ENCODE measurements at places on chromosomes 3 and 15. TPM values are rescaled to one million over a fixed set of nuclear protein-coding genes. Genes with fewer than 3 reads are reported as not detected.
A peak's percentile ranks its signal among the peaks of the same experiment; 100 is the strongest.

Gene FAM240A
- total RNA-seq = not detected

DNA sequence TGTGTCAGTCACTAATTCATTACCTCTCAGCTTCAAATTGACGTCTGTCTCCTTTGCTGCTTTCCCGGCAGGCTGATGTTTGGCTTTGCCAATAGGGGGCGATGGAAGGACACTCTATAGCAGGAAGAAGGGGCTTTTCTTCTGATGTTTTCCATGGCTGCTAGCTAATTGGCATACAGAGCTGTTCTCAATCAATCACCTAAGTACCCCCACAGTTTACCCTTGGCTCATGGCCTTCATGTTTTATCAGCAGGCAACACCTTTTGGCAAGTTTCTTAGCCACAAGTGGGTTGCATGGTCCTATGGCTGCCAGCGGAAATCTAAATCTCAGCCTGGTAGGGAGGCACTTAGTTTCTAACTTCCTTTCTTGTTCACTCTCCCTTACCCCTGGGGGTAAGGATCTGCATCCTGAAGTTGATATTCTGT is 45.0 kb downstream of the ESYT3 start:
- no peaks in the 10 kb centered on the region for H3K27me3 ChIP-seq
- peaks cover 15% of the 10 kb centered on the region for H3K4me1 ChIP-seq
- H3K4me3 ChIP-seq = no peak overlapping the region

Gene QARS1
- 198 TPM for total RNA-seq

Gene SNAPC5
- 26.1 TPM for total RNA-seq

GRCh38 chr15:57640930-57641682 is 49.4 kb downstream of the MYZAP start:
- DNase-seq = no peak
- no peak overlapping the region for H3K27ac ChIP-seq
- no peak overlapping the region for H3K4me3 ChIP-seq
- no peaks in the 10 kb centered on the region for H3K27me3 ChIP-seq
- no peaks in the 10 kb centered on the region for H3K4me1 ChIP-seq
- peaks cover 26% of the 10 kb centered on the region for H3K36me3 ChIP-seq

GRCh38 chr15:83200589-83200988 is 7.0 kb downstream of the HDGFL3 start:
- no peak overlapping the region for H3K27ac ChIP-seq
- no peak overlapping the region for H3K4me3 ChIP-seq
- peaks cover 10% of the 10 kb centered on the region for H3K4me1 ChIP-seq
- no peak for DNase-seq
- no peaks in the 10 kb centered on the region for H3K36me3 ChIP-seq

- no peak for DNase-seq
- H3K36me3 ChIP-seq = no peaks in the 10 kb centered on the region
- H3K4me1 ChIP-seq = no peaks in the 10 kb centered on the region
- H3K27ac ChIP-seq = no peak overlapping the region
- H3K27me3 ChIP-seq = no peaks in the 10 kb centered on the region
- H3K4me3 ChIP-seq = no peak overlapping the region
These were observed 363.6 kb upstream of the CCDC54 start for GRCh38 chr3:107013641-107014040.

GRCh38 chr15:85707519-85708338 is 87.0 kb downstream of the KLHL25 start:
- no peak for DNase-seq
- no peaks in the 10 kb centered on the region for H3K27me3 ChIP-seq
- peak overlapping the region; percentile 27 for H3K4me3 ChIP-seq
- H3K27ac ChIP-seq = peak overlapping the region; percentile 83

GRCh38 chr3:152688313-152688712 is 146.6 kb upstream of the P2RY1 start:
- no peak for DNase-seq
- H3K27me3 ChIP-seq = no peaks in the 10 kb centered on the region
- no peak overlapping the region for H3K4me3 ChIP-seq
- no peak overlapping the region for H3K27ac ChIP-seq

Gene CAPN3
- total RNA-seq = 47.2 TPM

Gene SERINC4
- not detected for total RNA-seq

DNA sequence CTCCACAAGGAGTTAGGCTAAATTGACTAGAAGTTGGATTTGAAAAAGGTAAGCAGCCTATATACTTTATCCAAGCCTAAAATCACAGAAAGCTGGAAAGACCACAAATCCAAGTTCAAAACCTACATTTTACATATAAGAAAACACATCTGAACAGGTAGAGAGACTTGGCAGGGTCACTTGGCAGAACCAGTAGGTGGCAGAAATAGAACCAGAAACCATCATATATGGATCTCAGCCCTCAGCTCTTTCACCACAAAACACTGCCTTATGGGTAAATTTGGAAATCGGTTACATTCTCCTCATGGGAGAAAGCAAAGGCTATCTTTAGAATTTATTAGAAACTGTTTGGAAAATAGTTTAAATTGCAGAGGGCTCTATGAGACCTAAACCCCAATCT is 44.2 kb downstream of the MKRN2 start:
- no peak for DNase-seq
- H3K4me1 ChIP-seq = no peaks in the 10 kb centered on the region
- no peak overlapping the region for H3K4me3 ChIP-seq
- no peaks in the 10 kb centered on the region for H3K27me3 ChIP-seq

Gene RPL29
- 765 TPM for total RNA-seq

GRCh38 chr3:138329127-138329983 is at the start of gene NME9:
NME9 (minus strand) TSS chr3:138329851; CDS start chr3:138329335, 516 bp downstream.
- no peaks in the 10 kb centered on the region for H3K36me3 ChIP-seq
- peak within 1 kb of the TSS; percentile 54 for H3K27ac ChIP-seq
- H3K27me3 ChIP-seq = no peaks in the 10 kb centered on the region
- peaks cover 9% of the 10 kb centered on the region for H3K4me1 ChIP-seq
- H3K4me3 ChIP-seq = peak within 1 kb of the TSS; percentile 66

Gene JMJD7
- total RNA-seq = 24.3 TPM

Gene TLR9
- 1.0 TPM for total RNA-seq

Gene MESP1
- 0.53 TPM for total RNA-seq

Gene GOLGA8K
- total RNA-seq = 1.9 TPM

Gene KCNH8
- 0.12 TPM for total RNA-seq

DNA sequence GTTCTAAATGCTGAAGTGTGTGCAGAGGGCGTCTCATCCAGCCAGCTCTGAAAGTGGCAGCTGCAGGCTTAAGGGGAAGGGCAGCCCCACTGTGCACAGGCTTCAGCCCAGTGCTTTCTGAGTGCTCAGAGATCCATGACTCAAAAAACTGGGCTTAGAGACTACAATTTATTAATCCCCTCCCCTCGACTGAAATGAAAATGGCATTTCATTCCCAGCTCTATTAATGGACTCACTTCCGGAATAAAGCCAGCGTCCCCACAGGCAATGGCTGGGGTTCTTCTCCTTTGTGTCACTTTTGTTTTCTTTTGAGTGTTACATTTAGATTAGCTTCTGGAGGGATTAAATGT is 55.5 kb upstream of the PLXNA1 start:
- H3K27ac ChIP-seq = no peak overlapping the region
- no peak overlapping the region for H3K4me3 ChIP-seq
- H3K27me3 ChIP-seq = no peaks in the 10 kb centered on the region
- peaks cover 44% of the 10 kb centered on the region for H3K4me1 ChIP-seq
- no peak for DNase-seq

DNA sequence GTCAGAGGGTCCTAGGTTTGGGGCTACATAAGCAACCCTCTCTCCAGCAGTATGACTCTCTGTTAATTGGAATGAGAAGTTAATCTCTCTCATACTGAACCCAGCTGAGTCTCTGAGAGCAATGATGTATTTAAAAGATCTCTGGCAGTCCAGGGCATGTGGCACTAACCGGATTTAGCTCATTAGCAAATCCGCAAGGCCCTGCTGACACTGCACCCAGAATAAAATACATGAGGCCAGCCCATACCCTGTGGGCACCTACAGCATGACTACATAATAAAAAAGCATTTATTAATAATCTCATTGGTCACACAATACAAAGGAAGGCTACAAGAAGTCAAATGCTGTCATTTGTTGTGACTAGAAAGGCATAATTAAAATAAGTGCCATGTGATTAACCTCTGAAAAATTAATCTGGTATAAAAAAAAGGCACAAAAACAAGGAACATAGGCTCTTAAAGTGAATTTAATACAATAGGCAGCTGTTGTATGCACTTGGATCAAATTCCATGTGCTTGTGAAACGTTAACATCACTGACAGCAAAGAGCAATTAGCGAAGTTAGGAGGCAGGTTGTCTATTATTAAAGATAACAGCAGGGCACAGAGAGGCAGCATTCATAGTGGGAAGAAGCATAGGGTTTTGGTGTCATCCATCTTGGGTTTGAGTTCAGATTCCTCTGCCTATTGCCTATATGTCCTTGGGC is 381.2 kb downstream of the WDR72 start:
- H3K27me3 ChIP-seq = no peaks in the 10 kb centered on the region
- H3K4me3 ChIP-seq = no peak overlapping the region
- no peaks in the 10 kb centered on the region for H3K4me1 ChIP-seq
- no peak overlapping the region for H3K27ac ChIP-seq
- no peak for DNase-seq
- H3K36me3 ChIP-seq = no peaks in the 10 kb centered on the region

Gene CELSR3
- 1.0 TPM for total RNA-seq

Gene NEK10
- 9.4 TPM for total RNA-seq

DNA sequence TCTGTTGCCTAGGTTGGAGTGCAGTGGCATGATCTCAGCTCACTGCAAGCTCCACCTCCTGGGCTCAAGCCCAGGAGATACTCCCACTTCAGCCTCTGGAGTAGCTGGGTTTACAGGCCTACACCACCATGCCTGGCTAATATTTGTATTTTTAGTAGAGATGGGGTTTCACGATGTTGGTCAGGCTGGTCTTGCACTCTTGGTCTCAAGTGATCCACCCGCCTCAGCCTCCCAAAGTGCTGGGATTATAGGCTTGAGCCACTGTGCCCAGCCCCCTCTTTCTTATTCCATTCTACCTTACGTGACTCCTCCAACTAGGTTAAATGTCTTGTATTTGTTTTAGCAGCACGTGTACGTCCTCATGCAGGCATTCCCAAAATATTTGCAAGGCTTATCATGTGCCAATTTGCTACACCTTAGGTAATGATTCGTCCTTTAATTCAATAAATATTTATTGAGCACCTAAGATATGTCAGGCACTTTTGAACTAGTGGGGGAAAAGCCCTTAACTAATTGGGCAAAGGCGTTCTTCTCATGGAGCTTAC is 14.9 kb upstream of the MAGI1 start:
- no peaks in the 10 kb centered on the region for H3K36me3 ChIP-seq
- no peaks in the 10 kb centered on the region for H3K27me3 ChIP-seq
- peak; percentile 50 for DNase-seq
- H3K27ac ChIP-seq = peak overlapping the region; percentile 13
- peaks cover 7% of the 10 kb centered on the region for H3K4me1 ChIP-seq

- no peaks in the 10 kb centered on the region for H3K36me3 ChIP-seq
- H3K4me1 ChIP-seq = no peaks in the 10 kb centered on the region
- no peak overlapping the region for H3K4me3 ChIP-seq
- H3K27me3 ChIP-seq = no peaks in the 10 kb centered on the region
- H3K27ac ChIP-seq = no peak overlapping the region
These were observed 110.9 kb downstream of the ROBO2 start for GRCh38 chr3:77150759-77151158.

Gene FBXW12
- total RNA-seq = not detected

DNA sequence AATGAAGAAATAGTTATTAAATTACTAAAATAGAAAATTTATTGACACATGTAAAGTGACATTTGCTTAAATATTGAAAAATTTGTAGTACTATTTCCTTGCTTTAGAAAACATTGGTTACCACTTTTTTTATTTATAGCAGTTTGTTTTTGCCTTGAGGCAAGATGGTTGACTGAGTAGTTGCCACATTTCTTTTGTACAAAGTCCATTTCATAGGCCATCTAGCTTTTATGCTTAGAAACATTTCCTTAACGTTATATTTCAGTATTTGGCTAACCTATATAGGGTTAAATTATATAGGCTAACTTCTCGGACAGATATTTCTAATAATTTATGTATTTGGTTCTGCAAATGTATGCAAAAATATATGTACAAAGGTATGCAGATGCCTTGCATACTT is 17.1 kb downstream of the CTNNB1 start:
- no peak for DNase-seq
- no peak overlapping the region for H3K4me3 ChIP-seq

DNA sequence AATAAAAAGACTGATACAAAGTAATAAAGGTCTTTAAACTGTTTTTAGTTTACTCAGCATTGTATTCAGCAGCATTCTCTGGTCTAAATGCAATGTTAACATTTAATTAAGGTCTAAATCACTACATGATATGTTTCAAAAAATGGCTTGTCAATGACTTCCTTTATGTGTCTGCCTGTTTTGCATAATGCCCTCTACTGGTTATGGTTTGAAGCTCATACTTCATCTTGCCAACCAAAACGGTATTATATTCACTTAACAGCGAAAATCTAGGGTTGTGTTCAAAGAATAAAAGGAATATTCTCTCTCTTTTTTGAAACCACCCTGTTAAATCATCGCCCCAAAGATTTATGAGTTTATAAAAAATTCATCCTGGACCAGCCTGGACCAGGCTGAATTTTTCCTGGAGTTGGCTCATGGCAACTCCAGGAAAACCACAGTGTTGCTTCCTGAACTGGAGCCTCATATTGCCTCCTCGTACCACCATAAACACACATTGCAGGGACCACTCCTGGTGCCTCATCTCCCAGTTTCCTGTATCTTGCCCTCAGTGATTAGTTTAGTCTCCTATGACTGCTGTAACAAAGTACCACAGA is 6.7 kb upstream of the NCEH1 start:
- H3K27ac ChIP-seq = no peak overlapping the region
- H3K4me1 ChIP-seq = no peaks in the 10 kb centered on the region
- no peaks in the 10 kb centered on the region for H3K36me3 ChIP-seq
- no peaks in the 10 kb centered on the region for H3K27me3 ChIP-seq
- H3K4me3 ChIP-seq = no peak overlapping the region

- H3K36me3 ChIP-seq = peaks cover 45% of the 10 kb centered on the region
- no peak for DNase-seq
- peaks cover 21% of the 10 kb centered on the region for H3K4me1 ChIP-seq
- H3K4me3 ChIP-seq = no peak overlapping the region
These were observed 50.7 kb downstream of the STARD5 start for GRCh38 chr15:81273200-81273599.

- H3K27ac ChIP-seq = no peak overlapping the region
- H3K36me3 ChIP-seq = peaks cover 22% of the 10 kb centered on the region
These were observed 13.0 kb downstream of the TMEM44 start for GRCh38 chr3:194620196-194620595.

Gene AHSG
- not detected for total RNA-seq

- H3K4me1 ChIP-seq = no peaks in the 10 kb centered on the region
- H3K27me3 ChIP-seq = no peaks in the 10 kb centered on the region
- H3K4me3 ChIP-seq = no peak overlapping the region
- DNase-seq = no peak
- H3K36me3 ChIP-seq = no peaks in the 10 kb centered on the region
These were observed 234.5 kb downstream of the SATB1 start for GRCh38 chr3:18190646-18191045.

DNA sequence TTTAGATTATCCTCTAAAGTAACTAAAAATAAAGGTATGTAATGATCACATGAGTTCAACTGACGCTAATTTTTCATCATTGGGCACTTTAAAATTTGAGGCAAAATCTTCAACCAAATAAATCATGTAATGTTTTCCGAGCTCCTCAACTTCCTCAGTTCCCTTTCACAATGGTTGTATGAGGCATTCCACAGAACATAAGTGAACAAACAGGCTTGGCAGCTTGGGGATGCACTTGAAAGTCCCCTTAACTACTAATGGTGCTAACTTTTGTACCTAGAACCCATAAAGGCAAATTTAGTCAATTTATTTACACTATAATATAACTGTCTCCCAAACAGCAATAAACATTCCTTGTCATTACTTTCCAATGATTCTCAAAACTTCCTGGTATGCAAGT is 1137.9 kb downstream of the ROBO2 start:
- H3K27me3 ChIP-seq = no peaks in the 10 kb centered on the region
- no peak for DNase-seq
- no peak overlapping the region for H3K4me3 ChIP-seq
- H3K27ac ChIP-seq = no peak overlapping the region
- no peaks in the 10 kb centered on the region for H3K36me3 ChIP-seq
- H3K4me1 ChIP-seq = no peaks in the 10 kb centered on the region
